ENCODE measurements at places on chromosomes 2 and 18.
A peak's percentile ranks its signal among the peaks of the same experiment; 100 is the strongest.

- no peak for DNase-seq
These were observed 3.1 kb downstream of the MLPH start for GRCh38 chr2:237490009-237490711.

GRCh38 chr2:55311444-55311870 lies 42.4 kb upstream of the MTIF2 start:
- DNase-seq, result peak; percentile 35

- no peak for DNase-seq
These were observed 232.2 kb downstream of the SETBP1 start for GRCh38 chr18:44912740-44913478.

DNA sequence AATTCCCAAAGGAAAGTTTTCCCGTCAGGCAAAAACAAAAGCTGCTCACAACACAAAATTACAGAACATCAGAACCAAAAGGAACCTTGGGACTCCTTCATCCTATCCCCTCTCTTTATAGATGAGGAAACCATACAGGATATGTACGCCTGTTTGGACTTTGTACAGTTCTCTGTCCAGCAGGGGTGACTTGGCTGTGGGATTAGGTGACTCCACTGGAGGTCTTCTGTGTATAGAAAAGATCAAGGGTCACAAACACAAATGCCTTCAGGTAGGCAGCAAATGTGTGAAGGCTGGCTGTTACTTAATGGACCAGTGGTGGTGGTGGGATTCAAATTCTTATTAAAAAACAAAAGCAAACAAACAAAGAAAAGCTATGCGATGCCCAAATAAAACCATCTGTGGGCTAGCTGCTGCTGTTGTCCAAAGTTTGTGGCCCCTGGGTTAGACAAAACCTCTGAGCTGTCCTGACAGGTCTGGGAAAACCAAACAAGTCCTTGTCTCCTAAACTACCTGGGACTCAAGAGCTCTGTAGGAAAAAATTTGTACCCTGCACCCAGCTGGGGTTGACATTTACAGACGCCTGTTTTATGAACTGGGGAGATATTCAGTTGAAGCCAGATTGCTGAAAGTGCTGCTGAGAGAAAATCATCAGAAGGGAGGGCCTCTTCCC lies 1.3 kb upstream of the CEP68 start:
- DNase-seq, result no peak

GRCh38 chr2:147760984-147761383 lies 83.8 kb upstream of the ACVR2A start:
- no peak for DNase-seq

DNA sequence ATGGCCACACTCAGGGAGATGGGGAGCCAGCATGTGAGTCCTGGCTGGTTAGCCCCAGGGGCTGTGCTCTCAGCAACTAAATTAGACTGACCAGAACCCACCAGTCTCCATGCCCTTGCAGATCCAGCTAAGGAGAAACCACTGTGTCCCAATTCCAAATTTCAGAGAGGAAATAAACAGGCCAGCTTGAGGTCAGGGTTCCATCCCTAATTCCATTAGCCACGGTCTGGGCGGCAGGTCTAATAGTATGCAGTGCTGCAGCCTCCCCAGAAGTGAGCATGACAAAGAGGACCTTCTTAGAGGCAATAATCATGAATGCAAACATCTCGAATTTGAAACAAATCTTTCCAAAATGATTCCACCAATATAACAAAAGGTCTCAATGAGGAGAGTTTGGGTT lies 671.2 kb downstream of the BCL11A start:
- DNase-seq, result no peak

DNA sequence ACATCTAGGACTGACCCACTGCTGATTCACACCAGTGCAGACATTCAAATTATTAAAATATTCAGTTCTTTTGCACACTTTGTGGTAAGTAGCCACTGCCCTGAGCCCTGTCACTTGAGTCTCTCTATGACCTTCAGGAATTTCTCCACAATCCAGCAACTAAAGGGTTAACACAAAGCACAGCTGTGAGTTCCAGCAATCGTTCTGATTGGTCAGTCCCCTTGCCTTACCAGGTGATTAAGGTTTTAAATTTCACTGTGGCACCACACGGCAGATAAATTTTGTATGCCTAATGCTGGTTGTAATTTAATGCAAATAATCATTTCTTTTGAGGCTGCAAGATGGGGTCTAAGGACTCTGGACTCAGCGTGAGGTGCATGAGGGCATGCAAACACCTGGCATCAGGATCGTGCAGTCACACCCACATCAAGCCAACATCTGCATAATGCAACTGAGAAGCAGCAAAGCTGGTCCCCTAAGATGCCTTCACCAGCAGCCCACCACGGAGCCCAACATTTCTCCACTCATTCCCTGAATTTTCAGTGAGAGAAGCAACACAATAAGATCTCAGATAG lies 36.6 kb downstream of the SLC14A1 start:
- no peak for DNase-seq

DNA sequence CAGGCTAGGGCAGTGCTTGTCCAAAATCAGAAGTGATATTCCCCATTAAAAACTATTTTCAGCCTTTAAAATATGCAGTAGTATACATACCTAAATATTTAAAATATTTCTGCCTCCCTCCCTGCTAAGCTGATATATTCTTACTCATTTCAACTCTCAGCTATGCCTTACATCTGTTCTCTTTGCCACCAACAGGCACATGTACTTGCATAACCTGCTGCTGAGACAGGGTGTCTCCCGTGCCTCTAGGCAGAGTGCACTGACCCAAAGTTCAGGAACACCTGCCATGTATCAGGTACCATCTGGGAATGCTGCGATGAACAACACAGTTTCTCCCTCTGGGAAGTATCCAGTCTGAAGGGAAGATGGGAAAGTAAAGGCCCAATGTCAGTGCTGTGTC lies 91.7 kb downstream of the STK39 start:
- DNase-seq, result no peak

DNA sequence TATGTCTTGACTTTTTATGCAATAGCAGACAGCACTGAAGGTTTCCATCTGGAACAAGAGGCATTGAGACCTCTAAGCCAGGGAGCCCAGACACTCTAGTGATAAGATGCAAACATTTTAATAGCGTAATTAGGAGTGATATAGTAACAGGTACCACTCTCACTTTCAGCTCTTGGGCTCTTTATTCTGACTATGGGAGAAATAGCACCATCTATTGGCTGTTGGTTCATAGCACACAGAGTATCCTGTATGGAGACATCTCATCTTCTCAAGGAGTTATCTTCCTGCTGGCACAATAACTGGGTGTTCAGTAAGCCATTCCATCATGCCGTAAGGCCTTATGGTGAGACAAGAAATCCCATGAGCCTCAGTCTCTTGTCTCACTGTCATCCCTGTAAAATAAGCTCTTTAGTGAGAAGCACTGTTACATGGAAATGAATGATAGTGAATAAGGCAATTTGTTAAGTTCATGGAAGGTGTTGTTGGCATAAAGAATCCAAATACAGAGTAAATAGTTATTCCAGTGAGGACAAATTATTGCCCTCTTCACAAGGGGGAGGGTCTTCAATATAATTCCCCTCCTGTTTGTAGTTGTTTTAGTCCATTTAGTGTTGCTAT lies 48.3 kb downstream of the THUMPD2 start:
- peak; percentile 77 for DNase-seq

DNA sequence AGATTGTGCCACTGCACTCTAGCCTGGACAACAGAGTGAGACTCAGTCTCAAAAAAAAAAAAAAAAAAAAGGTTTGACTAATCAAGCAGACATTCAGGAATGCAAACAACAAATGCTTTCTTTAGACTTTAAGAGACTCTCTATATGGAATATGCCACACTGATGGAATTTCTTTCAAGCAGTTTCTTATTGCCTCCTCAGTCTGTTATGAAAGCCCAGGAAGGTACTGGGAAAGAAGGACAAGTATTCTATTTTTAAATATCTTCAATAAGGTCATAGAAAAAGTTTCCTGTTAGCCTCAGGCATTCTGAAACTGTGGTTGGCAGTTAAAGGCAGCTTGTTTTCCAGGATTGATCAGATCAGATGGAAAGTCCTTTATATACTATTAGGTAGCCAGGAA lies 241.6 kb downstream of the PIK3C3 start:
- DNase-seq, result no peak

DNA sequence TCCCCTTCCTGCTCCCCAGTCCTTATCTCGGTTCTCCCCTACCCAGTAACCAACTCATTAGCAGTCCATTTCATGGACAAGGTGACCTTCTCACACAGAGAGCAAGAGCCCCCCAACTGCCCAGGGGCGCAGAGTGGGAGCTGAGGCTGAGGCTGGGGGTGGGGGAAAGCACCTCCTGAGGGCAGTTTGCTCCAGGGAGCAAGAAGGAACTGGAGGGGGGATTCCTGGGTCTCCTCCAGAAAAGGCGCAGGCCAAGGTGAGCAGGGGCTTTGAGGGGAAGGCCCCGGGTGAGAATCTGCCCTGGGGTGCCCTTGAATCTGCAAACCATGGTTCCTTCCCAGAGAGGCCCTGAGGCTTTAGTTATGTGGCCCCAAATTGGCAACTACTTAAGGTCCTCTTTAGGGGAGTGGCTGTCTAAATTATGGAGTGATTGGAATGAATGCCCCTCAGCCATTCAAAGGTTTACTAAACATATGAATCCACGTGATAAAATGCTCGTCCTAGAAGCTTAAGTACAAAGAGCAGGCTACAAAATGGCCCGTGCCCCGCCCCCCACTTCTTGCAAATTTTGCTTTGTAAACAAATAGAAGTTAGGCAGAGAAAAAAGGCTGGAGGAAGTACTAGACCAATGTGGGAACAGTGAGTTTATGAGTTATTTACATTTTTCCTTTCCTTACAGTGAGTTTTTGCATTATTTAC lies 123.5 kb upstream of the HS6ST1 start:
- DNase-seq, result peak; percentile 84

DNA sequence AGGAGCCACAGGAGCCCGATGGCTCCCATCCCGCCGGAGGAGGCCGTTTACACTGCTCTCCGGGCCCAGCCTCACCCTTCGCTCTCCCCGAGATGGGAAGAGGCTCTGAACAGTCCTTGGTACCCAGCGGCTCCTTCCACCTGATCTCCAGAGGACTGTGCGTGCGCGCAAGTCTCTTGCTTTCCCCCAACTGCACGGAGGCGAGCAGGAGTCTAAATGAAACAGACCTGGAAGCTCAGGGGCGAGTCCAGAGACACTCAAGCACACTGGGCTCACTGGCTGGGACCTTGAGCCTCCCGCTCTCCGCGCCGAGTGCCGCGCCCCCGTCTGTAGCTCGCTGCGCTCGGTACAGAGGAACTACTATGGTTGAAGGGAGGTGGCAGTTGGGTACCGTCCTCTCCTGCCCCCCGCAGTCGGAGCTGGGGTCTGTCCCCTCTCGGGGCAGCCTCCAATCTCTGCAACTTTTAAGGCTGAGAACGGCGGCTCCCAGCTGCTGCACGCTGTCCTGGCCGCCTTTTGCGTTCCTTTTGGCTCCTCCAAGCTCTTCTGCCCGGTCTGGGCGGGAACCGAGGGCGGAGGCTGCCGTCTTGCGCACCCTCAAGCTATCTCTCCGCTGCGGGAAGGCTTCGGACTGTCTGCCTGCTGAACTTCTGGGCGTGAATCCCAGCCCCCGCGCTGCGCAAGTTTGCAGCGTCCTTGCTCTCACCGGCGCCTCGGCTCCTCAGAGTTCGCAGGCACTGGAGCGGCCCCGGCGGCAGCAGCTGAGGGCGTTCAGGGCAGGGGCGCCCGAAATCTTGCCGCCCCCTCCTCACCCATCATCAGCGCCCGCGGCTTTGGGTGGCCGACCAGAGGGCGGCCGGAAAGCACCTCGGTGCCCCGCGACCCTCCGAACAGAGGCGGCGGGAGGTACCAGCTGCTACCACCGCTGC lies 491 bp downstream of the ALK start:
- peak; percentile 19 for DNase-seq

- no peak for DNase-seq
These were observed 235.6 kb downstream of the SCG2 start for GRCh38 chr2:223366566-223366965.

- DNase-seq, result no peak
These were observed 236.5 kb downstream of the ZNF804A start for GRCh38 chr2:184834699-184835397.

GRCh38 chr2:56262241-56262640 lies 78.5 kb downstream of the CCDC85A start:
- no peak for DNase-seq

DNA sequence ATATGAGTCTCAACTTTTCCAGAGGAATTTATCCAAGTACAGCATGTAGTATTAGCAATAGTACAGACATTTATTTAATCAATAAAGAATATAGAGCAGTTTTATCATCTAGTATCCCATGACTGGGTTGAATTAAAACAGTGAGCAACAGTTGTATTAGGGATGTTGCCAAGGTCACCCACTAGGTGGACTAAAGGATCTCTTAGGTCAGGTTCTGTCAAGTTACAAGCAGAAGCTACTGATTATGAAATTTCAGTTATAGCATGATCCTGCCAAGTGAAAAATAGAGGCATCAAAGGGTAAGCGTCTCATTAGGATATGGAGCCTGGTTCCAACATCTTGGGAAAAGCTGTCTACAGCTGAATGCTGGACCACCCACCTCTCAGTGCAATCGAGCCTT lies 52.1 kb upstream of the LAPTM4A start:
- DNase-seq, result peak; percentile 53

DNA sequence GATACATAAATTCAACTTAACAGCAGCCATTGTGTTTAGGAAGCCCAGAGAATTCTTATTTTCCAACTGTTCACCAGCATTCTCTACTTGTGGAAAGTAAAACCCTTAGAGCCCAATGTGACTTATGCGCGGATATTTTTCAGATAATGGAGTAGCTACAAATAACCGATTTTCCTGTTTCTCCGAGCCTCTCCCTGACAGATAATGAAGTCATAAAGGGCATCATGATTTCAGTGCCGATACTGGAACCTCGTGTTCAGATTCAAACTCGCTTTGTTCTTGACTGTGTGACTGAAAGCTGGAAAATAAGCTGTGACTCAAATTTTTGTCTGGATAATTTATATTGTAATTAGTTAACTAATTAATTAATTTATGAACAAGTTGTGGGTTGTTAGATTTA lies 228.2 kb downstream of the VAPA start:
- DNase-seq, result no peak

- no peak for DNase-seq
These were observed 14.2 kb downstream of the GAREM2 start for GRCh38 chr2:26187114-26187513.

DNA sequence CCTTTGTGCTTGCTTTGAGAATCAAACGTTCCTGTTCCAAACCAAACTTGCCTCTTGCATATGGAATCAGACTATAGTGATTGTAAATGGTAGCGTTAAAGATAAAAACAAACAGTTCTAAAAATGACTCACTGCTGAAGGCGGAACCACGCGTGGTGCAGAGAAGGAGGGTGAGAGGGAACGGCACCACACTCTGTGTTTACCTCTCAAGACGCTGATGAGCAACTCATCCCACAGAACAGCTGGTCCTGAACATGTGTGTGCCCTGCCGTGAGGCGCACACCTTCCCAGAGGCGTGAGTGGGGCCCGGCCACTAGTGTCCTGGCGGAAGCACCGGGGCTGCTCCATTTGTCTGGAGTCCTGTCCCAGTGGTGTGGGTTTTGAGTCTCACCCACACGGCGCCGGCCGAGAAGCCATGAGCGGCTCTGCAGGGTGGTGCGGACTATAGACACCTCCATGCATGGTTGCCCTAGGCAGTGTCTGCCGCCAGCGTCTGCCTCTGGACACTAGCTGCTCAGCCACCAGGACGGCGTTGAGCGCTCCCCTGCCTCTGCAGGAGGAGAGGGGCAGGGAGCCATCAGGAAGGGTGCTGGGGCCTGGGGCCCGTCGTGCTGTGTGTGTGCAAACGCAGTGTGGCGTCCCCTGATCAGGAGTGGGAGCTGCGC lies 52.1 kb downstream of the NFATC1 start:
- no peak for DNase-seq

Data from hematopoietic multipotent progenitor cell treated with erythropoietin and hydrocortisone succinate and interleukin-3 and kit ligand, for 6 days (in vitro differentiated cells).